ENCODE measurements at places on chromosomes 7 and 10. TPM values are rescaled to one million over a fixed set of nuclear protein-coding genes. Genes with fewer than 3 reads are reported as not detected.

- DNase-seq: no peak
These were observed 188.7 kb downstream of the PPP1R9A start for GRCh38 chr7:95095966-95096540.

Gene SFMBT2
- 8.1 TPM for total RNA-seq

GRCh38 chr7:50957431-50957830 is 174.7 kb upstream of the GRB10 start:
- no peak for DNase-seq

DNA sequence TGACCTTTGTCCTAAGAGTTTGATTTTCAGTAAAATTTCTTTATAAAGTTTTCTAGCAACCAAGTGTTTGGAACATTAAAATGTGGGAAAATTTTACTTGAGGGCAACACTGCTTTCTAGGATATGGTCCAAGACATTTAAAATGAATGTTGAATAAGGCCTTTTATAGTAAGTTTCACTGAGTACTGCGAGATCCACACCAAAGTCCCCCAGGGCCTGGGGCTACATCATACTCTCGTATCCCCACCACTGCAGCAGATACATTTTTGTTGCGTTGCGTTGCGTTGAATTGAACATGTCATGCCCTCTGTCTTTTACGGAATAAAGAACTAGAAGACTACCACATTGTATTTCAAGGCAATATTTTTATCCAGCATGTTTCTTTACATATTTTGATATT is 44.5 kb downstream of the PRTFDC1 start:
- no peak for DNase-seq

GRCh38 chr7:102287111-102287980 is 678 bp downstream of the SH2B2 start:
- DNase-seq: peak; percentile 41

DNA sequence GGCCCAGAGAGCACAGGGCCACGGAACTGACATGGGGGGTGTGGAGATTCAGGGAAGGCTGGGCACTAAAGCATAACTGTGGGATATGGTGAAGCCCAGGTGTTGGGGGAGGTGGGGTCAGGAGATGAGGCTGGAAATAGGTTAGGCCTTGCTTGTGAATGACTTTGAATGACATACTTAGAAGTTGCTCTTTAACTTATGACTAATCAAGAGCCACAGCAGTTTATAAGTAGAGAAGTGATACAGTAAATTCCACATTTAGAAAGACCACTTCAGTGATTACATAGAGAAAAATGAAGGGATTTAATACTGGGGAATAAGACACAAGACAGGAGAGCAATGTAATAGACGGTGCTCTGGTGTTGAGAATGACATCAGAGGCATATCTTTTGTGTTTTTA is 120.8 kb upstream of the SEC61G start:
- peak; percentile 86 for DNase-seq

DNA sequence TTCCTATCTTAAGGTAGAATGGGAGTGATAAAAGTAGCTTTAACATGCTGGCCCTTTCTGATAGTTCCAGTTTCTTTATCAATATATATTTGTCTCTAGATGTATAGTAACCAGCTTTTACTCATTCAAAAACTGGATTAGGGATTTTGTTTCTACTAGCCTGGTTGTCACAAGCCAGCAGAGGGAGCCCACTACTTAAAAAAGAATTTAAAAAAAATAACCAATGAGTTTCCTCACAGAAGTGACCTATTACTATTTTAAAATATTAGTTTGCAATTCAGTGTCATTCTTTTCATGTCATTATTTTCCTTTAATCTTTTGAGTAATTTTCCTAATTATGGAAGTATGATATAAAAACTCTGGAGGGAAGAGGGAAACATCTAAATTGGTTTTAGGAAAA is 142.1 kb downstream of the PHTF2 start:
- peak; percentile 12 for DNase-seq

Gene MALRD1
- total RNA-seq: not detected

- no peak for DNase-seq
These were observed 125.1 kb upstream of the NOBOX start for GRCh38 chr7:144528536-144529045.

DNA sequence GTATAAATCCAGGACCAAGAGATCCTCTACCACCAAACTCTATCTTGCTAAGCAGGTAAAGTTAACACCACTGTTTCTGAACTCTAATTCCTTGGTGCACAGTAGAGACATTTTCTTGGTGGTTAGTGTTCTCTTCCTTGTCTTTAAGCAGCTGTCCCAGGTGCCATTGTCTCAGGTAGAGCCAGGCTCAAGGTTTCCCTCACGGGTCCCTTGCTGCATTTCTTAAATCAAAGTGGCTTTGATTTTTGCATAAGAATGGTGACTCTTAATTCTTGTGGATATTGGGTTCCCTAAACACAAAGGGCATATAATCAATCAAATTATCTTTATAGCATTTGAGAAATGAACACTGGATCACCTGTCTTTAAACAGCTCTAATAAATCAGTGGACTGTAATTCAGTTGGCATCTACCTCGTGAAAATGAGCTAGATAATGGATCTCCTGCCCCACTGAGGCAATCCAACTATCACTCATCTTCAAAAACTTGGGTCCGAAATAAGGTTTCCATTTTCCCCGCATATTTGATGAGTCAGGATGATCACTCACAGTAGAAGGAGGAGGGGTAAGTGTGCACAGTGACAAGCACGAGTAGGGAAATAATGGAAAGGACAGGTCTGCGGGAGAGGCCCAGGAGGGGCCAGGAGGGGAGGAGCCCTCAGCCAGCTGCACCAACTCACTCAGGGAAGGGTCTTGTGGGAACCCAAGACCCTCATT is 2.4 kb downstream of the ABCC2 start:
- peak; percentile 82 for DNase-seq

DNA sequence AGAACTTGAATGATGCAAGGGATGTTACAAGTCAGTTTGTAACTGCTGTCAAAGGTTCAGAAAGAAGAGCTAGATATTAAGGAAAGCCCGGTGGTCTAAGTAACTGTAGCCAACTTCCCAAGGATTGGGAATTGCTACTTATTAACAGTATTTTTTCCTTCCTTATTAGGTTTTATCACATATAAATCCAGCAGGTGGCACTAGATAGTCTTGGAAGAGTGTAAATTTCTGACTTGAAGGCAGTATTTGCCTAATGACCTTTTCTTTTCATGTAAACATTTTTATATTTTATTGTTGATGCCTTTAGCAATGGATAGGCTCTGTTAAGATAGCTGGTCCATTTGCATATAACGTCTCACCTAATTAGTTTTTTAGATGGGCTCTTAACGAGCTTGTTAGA is 51.2 kb downstream of the ANLN start:
- DNase-seq: peak; percentile 42

Gene SLC13A1
- not detected for total RNA-seq

- no peak for DNase-seq
These were observed 54.7 kb downstream of the GALNT17 start for GRCh38 chr7:71186535-71187057.

Gene MBL2
- 0.17 TPM for total RNA-seq

Gene PRTFDC1
- 9.8 TPM for total RNA-seq

Gene OPN1SW
- not detected for total RNA-seq

- peak; percentile 61 for DNase-seq
These were observed 21.0 kb downstream of the ZCWPW1 start for GRCh38 chr7:100407285-100408180.

- no peak for DNase-seq
These were observed 180.4 kb downstream of the TMEM26 start for GRCh38 chr10:61272781-61273180.

DNA sequence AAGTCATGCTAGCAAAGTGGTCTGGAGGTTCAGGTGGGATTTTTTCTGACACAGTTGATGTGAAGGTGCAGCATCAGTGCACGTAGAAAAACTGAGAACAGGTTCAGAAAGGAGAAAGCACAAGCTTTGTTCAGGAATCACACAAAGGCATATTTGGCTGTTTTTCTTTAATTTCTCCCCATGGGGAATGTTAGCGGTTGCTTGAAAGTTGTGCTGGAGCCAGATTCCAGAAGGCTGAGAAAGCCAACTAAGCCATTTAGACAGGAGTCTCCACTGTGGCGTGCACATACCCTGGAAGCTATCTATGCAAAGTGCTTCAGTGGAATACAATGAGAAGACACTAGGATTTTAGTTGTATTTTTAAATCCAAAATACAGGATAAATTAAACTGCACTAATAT is 201.4 kb downstream of the PCLO start:
- no peak for DNase-seq

Gene TMEM196
- total RNA-seq: not detected

GRCh38 chr10:90417029-90417428 is 440.8 kb downstream of the HTR7 start:
- no peak for DNase-seq

Gene STAM
- 23.6 TPM for total RNA-seq

DNA sequence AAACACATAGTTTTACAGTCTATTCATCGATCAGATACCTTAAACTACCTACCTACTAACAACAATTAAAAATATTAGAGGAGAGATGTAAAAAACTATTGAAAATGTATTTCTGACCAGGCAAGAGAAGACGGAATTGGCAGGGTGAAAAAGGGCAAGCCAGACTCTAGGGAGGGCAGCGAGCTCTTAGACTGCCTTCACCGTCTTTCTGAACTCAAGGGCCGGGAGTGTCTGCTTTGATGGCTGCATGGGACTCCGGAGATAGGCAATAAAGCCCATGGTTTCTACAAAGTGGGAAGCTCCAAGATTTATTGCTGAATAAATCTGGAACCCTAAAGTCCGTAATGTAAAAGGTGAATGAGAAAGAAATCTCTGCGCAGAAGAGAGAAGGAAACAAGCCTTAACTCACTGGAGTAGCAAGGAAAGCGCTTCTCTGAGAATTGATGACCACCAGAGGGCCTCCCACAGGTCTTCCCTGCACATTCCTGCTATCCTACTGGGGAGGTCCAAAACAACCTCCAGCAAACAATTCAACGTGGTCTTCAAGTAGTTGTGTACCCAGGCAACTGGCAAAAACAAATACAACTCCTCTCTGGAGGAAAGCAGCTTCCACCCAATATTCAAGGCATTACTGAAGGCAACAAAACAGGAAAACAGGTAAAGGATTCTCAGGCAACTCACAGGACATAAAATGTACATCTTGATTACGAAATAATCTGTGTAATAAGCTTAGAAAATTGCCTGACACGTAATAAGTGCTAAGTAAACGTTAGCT is 181.3 kb downstream of the SDK1 start:
- peak; percentile 43 for DNase-seq

Gene COL13A1
- not detected for total RNA-seq

- DNase-seq: no peak
These were observed 122.2 kb upstream of the AMPH start for GRCh38 chr7:38753347-38753746.

DNA sequence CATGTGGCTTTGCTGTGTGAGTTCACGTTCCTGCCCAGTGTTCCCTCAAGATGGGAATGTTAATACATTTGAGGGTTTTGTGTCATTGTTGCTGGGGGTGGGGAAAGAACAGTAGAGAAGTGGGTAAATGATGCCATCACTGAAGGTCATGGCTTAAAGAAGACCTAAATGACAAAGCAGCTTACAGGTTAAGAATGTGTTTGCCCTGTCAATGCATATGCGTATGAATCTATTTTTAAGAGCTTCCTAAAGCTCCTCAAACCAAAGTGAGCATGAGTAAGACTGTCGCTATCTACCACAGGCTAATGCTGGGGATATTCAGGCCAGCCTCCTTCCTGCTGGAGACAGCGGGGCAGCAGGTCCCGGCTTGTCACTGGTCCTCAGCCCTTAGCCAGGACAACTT is 162.9 kb downstream of the CREB5 start:
- DNase-seq: peak; percentile 48

GRCh38 chr10:102988404-102989314 is 70.6 kb downstream of the CNNM2 start:
- no peak for DNase-seq

DNA sequence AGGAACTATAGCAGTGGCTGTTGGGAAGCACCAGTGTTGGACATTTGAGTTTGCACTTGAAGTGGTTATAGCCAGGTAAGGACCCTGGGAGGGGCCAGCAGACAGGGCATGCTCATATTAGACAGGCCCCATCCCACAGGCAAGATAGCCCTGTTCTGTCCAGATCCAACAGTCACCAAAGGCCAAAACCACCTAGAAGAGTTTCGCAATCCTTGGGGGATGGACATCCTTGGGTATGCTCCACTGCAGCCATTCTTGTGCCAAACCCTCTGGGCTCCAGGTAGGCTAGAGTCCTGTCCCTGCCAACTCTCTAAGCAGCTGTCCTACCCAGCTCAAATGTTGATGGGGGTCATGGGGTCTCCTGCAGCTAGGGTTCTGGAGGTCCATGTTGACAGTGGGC is 76.8 kb downstream of the TMEM26 start:
- no peak for DNase-seq

Data from Caki2 (cell line).